SK-N-MC (cell line): ENCODE measurements at places on chromosomes 16 and 17.

DNA sequence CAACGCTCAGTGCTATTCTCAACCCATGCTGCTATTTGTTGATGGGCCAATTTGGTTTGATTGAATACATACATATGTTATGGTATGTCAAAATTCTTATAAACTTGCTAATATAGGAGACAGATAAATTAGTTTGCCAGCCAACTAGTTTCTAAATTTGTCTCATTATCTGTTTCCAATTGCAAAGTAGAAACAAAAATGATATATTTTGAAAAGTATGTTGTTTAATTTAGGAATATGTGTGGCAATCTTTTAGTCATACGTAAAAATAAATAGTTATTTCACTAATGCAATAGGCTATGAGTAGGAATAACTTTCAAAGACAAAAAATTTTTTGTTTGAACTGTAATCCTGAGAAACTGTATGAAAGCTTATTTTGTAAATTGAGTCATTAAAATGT is 210.6 kb upstream of the KCNJ16 start:
- no peak for DNase-seq

- no peak for DNase-seq
Observed at GRCh38 chr17:47852113-47852949, 1.4 kb upstream of the SP6 start.

DNA sequence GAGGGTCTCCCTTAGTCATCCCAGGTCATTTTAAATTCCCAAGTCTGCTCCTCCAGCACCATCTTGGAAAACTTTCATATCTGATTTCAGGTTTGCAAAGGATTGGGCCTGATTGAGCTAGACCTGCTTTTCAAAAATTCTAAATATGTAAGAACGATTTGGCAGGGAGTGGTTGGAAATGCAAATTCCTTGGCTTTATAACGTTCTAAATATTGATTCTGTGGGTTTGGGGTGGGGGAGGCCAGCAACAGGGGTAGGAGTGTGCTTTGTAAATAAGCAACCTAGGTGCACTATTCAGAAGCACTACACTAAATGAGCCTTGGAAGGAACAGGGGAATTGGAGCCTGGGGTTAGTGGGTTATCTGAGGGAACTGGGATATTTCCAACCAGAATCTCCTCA is 47.9 kb downstream of the TMEM114 start:
- DNase-seq = no peak

- DNase-seq = no peak
Observed at GRCh38 chr17:76996741-76997694, 128.8 kb downstream of the MGAT5B start.

DNA sequence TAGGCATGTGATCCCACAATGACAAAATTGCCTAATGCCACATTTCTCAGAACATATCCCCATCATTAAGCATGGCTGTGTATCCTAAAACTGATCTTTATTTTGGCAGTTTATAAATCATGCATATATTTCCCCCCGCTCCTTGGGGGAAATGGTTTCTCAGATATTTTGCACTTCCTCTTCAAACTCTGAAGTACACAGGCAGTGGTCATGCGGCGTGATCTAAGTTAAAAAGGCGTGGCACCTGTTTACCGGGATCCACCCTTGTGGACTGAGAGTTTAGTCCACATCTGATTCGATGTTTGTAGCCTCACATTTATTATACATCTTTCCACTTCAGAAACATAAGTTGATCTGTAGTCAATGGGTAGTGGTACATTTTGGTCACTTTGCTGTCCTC is 51.4 kb downstream of the USP10 start:
- DNase-seq = no peak
